Left lobe of liver (tissue), 2 donors: ENCODE measurements at places on chromosomes 7 and 10. TPM values are rescaled to one million over a fixed set of nuclear protein-coding genes. Genes with fewer than 3 reads are reported as not detected.
A peak's percentile ranks its signal among the peaks of the same experiment; 100 is the strongest.

- DNase-seq, result no peak
These were observed 120.9 kb downstream of the BUB3 start for GRCh38 chr10:123275136-123275564.

Gene GTPBP10
- total RNA-seq, result 16.7 TPM

- peak; percentile 79 for DNase-seq
These were observed at the start of gene LRCH4 for GRCh38 chr7:100585511-100586265. TSS of gene LRCH4 (minus strand) at chr7:100586129. CDS start at chr7:100586100, 29 bp downstream.

DNA sequence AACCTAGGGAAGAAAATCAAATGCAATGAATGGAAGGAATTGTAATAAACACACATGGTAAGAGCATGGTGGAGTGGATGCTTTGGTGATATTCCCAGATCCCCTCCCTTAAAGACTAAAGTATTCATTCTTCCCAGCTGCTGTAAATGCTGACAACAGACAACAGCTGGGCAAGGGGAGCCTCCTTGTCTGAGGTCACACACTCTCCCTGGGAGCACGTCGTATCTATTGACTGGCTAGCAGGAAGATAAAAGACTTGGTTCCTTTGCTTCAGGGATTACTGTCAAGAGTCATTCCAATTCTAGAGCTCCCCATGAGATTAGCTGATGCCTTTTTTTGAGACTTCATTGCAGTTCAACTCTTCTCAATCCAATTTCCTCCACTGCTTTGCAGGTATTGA is 443.5 kb upstream of the ETV1 start:
- no peak for DNase-seq
